ENCODE measurements at places on chromosomes 4 and X.

DNA sequence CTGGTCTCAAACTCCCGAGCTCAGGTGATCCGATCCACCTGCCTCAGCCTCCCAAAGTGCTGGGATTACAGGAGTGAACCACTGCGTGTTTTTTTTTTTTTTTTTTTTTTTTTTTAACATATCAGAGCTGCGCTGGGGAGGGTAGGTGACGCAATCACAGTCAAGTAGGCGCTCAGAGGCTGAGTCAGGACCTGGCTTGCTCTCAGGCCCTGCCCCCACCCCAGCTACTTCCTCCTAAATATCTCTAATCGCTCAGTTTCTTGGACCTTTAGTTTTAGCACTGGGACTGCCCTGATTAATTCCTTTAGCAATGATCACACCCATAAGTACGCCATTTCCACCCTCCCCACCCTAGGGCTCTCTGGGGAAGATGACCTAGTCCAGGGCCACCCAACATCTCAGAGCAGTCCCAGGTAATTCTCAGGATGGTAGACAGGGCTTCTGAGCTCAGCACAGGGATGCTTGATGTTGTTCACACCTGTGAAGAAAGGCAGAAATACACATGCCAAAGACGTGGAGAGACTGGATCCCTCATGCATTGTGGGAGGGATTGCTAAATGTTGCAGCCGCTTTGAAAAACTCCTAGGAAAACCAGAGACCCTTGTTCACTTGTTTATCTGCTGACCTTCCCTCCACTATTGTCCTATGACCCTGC is 50.2 kb downstream of the DDX3X start:
- peak; percentile 75 for DNase-seq

DNA sequence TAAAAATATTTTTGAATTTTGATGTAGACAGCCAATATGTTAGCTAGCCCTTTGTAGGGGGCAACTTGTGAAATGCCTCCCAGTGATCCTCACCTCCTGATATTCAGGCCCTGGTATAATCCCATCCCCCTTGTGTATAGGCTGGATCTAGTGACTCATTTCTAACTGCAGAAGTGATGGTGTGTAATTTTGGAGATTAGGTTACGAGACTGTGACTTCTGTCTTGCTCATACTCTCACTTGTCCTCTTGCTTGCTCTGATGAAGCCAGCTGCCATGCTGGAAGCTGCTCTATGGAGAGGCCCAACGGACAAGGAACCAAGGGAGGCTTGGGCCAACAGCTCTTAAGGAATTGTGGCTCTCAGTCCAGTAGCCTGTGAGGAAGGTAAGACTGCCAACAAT is 61.7 kb downstream of the GPR82 start:
- no peak for DNase-seq

DNA sequence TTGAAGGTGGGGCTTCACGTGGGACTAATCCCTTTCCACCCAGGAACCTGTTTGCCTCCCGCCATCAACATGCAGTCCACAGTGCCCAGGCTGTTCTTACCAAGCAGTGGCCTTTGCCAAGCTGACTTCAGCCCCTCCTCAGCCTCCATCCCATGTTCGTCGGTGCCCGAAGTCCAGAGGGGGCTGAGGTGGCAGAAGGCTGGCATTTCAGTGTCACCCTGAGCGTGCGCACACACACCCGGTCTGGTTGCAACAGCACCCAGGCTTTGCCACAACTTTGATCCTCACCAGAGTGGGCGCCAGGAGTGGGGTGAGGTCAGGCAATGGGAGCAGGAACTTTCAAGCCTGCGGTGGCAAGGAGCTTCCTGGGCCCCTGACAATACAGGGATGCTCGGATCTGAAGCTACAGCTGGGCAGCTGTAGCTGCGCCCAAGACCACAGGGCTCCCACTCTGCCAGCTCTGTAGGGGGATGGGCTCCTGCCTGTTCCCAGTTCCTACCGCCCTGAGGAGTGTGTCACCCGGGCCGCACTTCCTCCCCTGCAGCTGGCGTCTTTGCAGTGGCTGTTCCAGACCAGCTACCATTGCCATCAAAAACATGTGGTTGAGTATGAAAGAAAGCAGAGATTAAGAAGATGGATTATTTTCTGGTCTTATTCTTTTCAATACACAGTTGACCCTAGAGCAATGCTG is 428.0 kb downstream of the EPHA5 start:
- DNase-seq, result no peak

- DNase-seq, result no peak
These were observed 36.3 kb downstream of the C4orf51 start for GRCh38 chr4:145716200-145716599.

DNA sequence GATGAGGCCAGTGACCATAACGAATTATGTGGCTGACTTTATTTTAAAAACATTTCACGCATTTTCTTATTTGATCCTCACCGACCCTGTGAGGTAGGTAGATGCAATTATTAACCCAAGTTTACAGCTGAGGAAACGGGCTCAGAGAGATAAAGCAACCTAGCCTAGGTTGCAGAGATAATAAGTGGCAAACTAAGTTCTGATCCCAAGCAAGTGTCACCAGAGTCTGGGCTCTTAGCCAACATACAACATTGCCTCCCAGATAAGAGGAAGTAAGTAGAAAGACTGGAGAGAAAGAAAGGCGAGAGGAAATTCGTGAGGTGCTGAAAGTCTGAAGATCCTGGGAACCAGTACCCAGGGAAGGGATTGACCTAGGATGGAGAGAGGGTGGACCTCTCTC is 77.4 kb upstream of the GPR50 start:
- DNase-seq, result no peak

Data from CD4-positive, alpha-beta T cell treated with Interleukin-4 for 4 hours (primary cell).